Smooth muscle cell of trachea (primary cell): ENCODE measurements at places on chromosomes 6 and 20. TPM values are rescaled to one million over a fixed set of nuclear protein-coding genes. Genes with fewer than 3 reads are reported as not detected.

LAMA4 gene
- 577 and 652 TPM in 2 replicates for total RNA-seq

ZBTB46 gene
- 9.9 and 17.5 TPM in 2 replicates for total RNA-seq

BPIFB2 gene
- total RNA-seq, result not detected in 2 replicates

SIGLEC1 gene
- not detected in 2 replicates for total RNA-seq

OXT gene
- not detected in 2 replicates for total RNA-seq

TNFAIP3 gene
- total RNA-seq, result 3.8 and 10.6 TPM in 2 replicates

TAPBP gene
- total RNA-seq, result 54.8 and 136 TPM in 2 replicates

SLC17A9 gene
- 4.8 and 7.4 TPM in 2 replicates for total RNA-seq

DEF6 gene
- total RNA-seq, result 0.50 and 0.87 TPM in 2 replicates

SLC24A3 gene
- under 0.01 TPM in 1 of 2 replicates, not detected in the other for total RNA-seq

SLC52A3 gene
- not detected in 2 replicates for total RNA-seq

TSPO2 gene
- not detected in 2 replicates for total RNA-seq

LY6G5C gene
- total RNA-seq, result 0.66 and 0.73 TPM in 2 replicates

TP53TG5 gene
- total RNA-seq, result 0.50 TPM in 1 of 2 replicates, not detected in the other

CCM2L gene
- not detected in 2 replicates for total RNA-seq

PBOV1 gene
- total RNA-seq, result not detected in 2 replicates

C6orf132 gene
- total RNA-seq, result 0.29 and 0.99 TPM in 2 replicates

BCKDHB gene
- 12.6 and 17.2 TPM in 2 replicates for total RNA-seq

SLC35D3 gene
- not detected in 2 replicates for total RNA-seq

VEGFA gene
- 49.3 and 183 TPM in 2 replicates for total RNA-seq

PDE10A gene
- total RNA-seq, result 1.5 and 2.5 TPM in 2 replicates

DCDC2 gene
- total RNA-seq, result not detected in 2 replicates

L3MBTL3 gene
- total RNA-seq, result 5.2 and 5.8 TPM in 2 replicates

TMEM244 gene
- total RNA-seq, result not detected in 2 replicates

COL9A1 gene
- total RNA-seq, result not detected in 2 replicates

TSPYL1 gene
- 75.6 and 110 TPM in 2 replicates for total RNA-seq

HLA-DOA gene
- total RNA-seq, result under 0.01 TPM in 1 of 2 replicates, not detected in the other
